A549 (cell line): ENCODE measurements at places on chromosomes 7 and 10.

DNA sequence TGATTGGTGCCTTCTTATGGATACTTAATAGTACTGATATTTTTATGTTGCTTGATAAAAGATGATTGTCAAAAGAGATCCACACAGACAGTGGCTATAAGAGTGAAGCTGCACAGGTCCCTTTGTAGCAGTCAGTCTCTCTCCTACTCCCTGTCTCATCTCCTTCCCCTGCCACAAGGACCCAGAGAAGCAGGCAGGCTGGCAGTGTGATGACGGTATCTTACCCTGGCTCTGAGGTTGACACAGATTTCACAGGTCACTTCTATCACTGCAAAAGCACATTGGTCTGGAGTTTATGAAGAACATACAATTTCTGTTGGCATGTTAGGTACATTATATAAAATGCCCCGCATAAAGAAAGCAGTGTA lies 64.4 kb upstream of the AHR start:
- no peak for DNase-seq

DNA sequence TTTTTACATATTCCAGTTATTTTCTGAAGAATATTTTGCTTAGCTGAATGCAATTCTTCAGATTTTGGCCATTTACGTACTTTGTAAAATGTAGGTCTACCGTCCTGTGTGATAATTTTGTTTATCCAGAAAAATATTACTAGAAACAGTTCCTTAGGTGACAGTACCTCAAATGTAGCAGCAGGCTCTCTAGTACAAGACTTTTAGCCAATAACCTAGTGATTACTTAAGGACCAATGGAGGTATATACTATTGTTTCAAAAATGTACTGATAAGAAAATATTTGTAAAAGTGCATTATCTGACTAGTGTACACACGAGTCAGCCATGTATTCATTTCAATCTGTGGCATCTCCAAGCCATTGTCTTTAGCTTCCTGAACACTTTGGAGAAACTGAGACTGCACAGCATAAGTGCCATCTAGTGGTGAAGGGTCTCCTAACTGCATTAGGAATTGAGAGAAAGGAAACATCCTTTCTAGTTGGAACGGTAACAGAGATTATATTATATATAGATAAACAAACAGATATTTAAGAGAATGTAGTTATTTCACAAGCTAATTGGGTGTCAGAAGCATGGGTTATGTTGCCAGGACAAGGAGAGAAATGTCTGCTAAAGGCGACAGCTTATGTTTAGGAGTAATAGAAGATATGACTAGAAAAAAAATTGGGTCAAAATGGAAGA lies 23.7 kb downstream of the RTKN2 start:
- peak; percentile 67 for DNase-seq

- DNase-seq = no peak
Observed at GRCh38 chr10:107415446-107415845, 250.9 kb upstream of the SORCS1 start.

- no peak for DNase-seq
Observed at GRCh38 chr10:26481315-26481692, 43.2 kb downstream of the APBB1IP start.

DNA sequence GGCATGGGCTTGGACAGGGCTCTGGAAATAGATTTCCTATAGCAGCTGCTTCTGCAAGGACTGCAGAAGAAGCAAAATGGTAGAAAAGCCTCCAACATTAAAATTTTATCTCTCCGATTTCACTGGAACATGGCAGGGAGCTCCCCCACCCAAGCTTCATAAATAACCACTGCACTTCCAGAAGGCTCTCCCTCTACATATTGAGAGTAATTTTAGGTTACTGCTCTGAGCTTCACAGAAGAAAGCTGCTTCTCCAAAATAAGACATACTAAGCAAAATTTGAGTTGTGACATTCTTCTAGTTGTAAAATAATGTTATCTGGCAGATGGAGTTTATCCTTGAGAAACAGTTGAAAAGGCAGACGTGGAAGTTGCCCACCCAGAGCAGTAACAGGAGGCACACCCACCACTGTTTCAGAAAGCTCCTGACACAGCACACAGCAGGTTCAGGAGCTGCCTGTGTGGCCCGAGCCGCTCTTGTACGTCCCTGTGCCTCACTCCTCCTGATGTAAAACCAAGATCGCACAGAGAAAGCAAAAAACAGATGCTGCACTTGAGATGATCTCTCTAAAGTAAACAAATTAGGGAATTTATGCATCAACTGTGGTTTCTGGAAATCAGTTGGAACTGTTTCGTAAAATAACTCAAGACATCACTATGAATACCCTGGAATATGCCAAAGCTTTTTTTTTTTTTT lies 621.0 kb downstream of the PARD3 start:
- DNase-seq = no peak

DNA sequence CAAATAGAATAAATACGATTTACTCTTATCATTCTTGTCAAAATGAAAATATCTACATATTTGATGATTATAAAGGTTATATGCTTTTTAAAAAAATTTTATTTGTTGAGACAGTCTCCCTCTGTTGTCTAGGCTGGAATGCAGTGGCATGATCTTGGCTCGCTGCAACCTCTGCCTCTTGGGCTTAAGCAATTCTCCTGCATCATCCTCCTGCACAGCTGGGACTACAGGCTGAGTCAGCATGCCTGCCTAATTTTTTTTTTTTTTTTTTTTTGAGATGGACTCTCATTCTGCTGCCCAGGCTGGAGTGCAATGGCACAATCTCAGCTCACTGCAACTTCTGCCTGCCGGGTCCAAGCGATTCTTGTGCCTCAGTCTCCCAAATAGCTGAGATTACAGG lies 48.9 kb downstream of the PUS7 start:
- no peak for DNase-seq
